Stimulated activated CD8-positive, alpha-beta memory T cell treated with anti-CD3 and anti-CD28 coated beads, Interleukin-4, amount 100 ng/mL, for 48 hours (primary cell): ENCODE measurements at places on chromosomes 3 and 15.
A peak's percentile ranks its signal among the peaks of the same experiment; 100 is the strongest.

- DNase-seq = no peak
These were observed 386.5 kb downstream of the SHQ1 start for GRCh38 chr3:72461787-72462186.

DNA sequence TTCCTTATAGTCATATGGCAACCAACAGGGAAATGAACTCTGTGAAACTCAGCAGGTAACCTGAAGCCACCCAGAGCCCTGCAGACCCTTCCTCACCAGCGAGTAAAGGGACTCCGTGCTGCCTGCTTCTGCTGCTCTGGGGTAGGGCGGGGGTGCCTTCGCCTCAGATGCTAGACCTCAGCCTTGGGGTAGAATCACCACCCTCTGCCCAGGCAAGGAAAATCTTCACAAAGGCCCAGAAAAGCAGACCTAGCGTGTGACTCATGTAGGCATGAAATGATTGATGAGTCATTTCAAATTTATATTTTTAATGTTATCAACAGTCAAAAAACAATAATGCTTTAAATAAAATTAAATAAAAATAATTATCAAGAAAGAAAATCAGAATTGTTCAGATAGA is 6.6 kb downstream of the STIMATE start:
- peak; percentile 63 for DNase-seq

DNA sequence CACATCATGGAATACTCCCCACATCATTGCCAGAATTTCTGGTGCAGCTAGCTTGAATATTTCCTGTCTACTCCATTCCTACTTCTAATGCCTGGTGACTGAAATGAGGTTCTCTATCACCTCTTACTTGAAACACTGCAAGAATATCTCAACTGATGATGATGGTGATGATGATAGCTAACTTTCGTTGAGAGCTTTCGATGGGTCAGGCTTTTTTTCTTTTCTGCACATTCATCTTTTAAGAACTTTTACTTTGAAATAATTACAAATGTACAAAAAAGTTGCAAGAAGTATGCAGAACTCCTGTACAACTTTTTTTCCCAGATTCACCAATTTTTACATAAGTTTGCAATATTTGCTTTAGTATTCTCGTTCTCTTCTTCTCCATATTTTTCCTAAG is 233.5 kb downstream of the MEIS2 start:
- no peak for DNase-seq

- DNase-seq = no peak
These were observed 4.3 kb downstream of the TMPRSS7 start for GRCh38 chr3:112038863-112039262.

- peak; percentile 35 for DNase-seq
These were observed 284 bp upstream of the TSC22D2 start for GRCh38 chr3:150407808-150408220.

- no peak for DNase-seq
These were observed 14.3 kb downstream of the ZIC4 start for GRCh38 chr3:147391781-147392624.

- no peak for DNase-seq
These were observed 280.4 kb downstream of the KLF13 start for GRCh38 chr15:31606931-31607497.

- DNase-seq = no peak
These were observed 44.4 kb downstream of the ADAMTSL3 start for GRCh38 chr15:83698294-83698693.

GRCh38 chr15:28913171-28913765 is 27.5 kb downstream of the APBA2 start:
- no peak for DNase-seq

GRCh38 chr15:94655249-94655880 is 424.0 kb downstream of the MCTP2 start:
- DNase-seq = no peak

DNA sequence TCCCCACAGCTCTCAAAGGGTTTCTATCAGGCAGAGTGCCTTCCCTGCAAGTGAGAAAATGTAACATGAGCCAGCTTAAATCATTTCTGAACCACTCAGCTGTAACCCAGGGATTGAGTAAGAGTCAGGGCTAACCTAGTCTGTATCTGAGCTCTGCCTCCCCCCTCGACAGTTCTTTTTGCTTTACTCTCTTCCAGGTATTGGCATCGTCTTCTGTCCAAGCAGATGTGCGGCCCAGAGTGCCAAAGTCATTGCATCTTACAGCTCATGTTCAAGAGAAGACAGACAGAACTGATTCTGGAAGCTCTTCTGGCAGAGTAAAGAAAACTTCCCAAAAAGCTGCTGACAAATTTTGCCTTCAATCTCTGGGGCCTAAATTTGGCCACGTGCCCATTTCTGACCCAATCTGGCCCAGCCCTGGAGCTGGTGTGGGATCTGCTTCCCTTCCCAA is 74.8 kb downstream of the ABHD5 start:
- DNase-seq = no peak

DNA sequence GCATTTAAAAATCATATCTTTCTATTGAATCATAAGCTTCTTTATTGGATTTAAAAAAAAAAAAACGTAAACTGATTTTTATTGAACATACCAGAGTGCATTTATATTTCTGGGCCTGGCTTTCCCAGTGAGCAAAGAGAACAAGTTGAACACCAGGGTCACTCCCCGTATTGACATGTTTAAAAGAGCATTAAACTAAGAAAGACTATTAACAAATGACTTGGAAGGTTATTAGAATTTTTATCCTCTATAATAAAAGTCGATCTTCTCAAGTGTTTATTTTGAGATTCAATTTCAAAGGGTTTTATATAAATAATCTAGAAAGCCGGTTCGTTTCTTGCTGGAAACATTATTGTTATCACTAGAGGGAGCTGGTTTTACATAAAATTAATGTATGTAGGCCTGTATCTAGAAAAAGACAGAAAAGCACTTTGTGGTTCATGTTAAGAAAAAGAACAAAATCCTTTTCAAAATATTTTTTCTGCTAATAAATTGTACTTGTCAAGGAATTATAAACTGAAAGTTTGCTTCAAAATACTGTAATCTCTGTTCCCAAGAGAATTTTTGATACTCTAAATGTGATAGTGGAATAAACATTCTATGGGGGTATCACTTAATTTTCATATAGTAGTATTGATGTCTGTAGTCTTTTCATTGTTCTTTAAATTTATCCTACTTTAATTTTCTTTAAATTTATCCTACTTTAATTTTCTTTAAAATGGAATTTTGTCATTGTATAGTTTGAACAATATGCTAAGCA is 321.8 kb upstream of the MME start:
- no peak for DNase-seq

DNA sequence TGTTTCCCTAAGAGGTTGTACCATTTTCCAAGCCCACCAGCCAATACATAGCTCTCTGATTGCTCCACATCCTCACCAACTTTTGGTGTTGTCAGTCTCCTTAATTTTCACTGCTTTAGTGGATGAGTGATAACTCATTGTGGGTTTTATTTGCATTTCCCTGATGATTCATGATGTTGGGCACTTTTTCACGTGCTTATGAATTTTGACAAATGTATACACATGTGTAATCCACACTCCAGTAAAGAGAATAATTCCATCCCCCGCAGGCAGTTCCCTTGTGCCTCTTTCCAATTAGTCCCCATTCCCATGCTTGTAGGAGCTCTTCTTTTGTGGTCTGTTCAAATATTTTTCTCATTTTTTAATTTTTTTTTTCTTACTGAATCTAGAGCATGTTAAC is 52.4 kb downstream of the ANP32A start:
- no peak for DNase-seq

- DNase-seq = peak; percentile 75
These were observed 5.8 kb downstream of the HYAL2 start for GRCh38 chr3:50316657-50317242.
